Stimulated activated CD8-positive, alpha-beta memory T cell treated with anti-CD3 and anti-CD28 coated beads, Interleukin-4, amount 100 ng/mL, for 24 hours (primary cell): ENCODE measurements at places on chromosomes 3 and 15.

DNA sequence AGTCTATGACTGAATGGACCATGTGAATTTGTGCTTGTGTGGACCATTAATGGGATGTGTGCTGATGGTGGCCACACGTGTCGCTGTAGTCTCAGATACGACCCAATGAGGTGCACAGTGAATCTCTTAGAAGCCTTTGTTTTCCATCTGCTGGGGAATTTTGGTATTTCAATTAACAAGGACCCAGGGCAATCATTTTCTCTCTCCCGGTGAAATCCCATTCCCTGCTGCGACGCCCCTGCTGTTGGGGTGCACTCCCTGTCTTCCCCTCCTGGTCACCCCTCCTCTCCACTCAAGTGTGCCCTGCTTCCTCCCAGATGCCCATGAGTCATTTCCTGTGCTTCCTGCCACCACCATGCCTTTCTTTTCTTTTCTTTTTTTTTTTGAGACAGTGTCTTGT, 32.7 kb downstream of the EBLN2 start:
- no peak for DNase-seq

- no peak for DNase-seq
These were observed 115.8 kb downstream of the RPLP1 start for GRCh38 chr15:69568173-69569009.

DNA sequence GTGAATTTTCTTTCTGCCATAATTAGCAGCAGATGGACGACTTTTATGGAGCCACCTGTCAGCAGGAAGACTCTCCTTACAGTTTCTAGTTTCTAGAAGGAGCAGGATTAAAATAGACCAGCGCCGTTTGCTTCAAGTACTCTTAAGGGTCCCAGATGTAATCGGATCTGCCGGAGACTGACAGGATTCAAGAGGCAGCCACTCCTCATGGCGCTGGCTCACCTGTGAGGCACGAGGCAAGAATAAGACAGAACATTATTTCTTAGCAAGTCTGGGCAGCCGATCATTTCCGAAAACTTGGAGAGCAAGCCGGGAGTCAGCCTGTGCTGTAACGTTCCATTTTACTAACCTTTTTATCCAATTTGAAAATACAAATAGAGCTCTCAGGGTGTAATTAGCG, 410.4 kb upstream of the RORA start:
- no peak for DNase-seq

- no peak for DNase-seq
These were observed 139.1 kb downstream of the DNAJB8 start for GRCh38 chr3:128327606-128328031.
